Cortex of kidney (tissue), 1 donor: ENCODE measurements at places on chromosomes 12 and 14.

DNA sequence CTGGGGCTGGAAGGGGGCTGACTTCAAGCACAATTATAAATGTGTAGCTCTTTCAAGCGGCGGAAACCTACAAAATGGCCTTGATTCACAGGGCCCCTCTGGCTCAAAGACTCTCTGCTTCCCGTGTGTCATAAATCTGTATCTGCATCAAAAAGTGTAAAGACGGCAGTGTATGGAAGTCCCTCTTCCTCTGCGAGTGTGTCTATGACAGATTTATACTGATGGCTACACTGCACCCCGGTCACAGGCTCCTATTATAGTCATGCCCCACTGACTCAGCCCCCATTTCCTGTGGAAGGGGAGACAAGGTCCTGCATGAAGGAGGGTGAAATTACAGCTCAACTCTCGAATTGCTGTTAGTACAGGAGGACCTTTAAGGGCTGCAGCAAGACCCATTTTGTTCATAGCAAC lies 68.6 kb downstream of the HMGA2 start:
- no peak for DNase-seq

- no peak for DNase-seq
Measured at GRCh38 chr12:66144791-66145754, 14.5 kb upstream of the LLPH start.

- no peak for DNase-seq
Measured at GRCh38 chr14:83867566-83868225, 1662.2 kb upstream of the FLRT2 start.

- no peak for DNase-seq
Measured at GRCh38 chr14:83594874-83595273, 1935.1 kb upstream of the FLRT2 start.

GRCh38 chr12:75260316-75260715 lies 50.7 kb upstream of the KCNC2 start:
- DNase-seq = no peak

DNA sequence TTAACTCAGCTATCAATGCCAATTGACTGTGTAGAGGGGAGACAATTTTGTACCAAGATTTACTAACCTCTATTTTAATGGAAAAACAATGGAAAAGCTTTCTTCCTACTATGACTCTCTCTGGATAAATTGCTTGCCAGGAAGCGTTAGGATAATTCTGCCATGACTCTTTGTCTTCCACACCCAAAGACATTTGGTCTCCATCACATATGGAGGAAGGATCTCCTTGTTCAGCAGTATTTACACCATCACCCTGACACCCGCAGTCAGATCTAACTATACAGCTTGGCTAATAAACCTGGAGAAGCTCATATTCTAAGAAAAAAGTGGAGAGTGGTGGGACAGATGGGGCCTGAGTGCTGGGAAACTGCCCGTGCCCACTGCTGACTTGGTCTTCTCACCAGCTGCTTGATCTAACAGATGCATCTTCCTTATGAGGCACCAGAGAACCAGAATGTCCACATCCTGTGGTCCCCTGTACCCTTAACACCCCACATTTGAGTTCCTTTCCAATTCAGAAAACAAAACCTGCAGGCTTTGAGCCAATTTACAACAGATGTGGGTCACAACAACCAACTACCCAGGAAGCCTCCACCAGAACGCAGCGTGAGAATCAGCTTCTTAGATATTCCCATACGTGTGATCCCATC lies 154.0 kb downstream of the DAD1 start:
- DNase-seq = no peak

- no peak for DNase-seq
Measured at GRCh38 chr14:85604714-85605113, 74.8 kb downstream of the FLRT2 start.

GRCh38 chr14:37329189-37330001 lies 131.7 kb downstream of the MIPOL1 start:
- no peak for DNase-seq

GRCh38 chr12:6941782-6942181 lies 1.8 kb upstream of the RNU7-1 start:
- DNase-seq = no peak

DNA sequence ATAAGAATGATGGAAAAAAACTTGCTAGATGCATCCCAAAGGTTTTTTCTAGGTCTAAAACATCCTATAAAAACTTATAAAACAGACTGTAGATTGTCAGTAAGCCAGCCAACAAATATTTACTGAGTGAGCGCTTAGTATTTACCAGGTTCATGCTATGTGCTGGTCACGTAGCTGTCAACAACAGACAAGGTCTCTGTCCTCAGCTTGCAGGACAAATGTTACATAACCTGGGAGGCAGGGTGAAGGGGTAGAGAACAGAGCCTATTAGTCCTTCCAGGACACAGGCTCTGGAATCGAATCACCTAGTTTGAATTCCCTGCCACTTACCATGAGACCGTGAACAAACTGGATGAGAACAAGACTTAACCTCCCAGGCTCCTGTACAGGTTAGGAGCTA lies 6.4 kb downstream of the NFYB start:
- no peak for DNase-seq

DNA sequence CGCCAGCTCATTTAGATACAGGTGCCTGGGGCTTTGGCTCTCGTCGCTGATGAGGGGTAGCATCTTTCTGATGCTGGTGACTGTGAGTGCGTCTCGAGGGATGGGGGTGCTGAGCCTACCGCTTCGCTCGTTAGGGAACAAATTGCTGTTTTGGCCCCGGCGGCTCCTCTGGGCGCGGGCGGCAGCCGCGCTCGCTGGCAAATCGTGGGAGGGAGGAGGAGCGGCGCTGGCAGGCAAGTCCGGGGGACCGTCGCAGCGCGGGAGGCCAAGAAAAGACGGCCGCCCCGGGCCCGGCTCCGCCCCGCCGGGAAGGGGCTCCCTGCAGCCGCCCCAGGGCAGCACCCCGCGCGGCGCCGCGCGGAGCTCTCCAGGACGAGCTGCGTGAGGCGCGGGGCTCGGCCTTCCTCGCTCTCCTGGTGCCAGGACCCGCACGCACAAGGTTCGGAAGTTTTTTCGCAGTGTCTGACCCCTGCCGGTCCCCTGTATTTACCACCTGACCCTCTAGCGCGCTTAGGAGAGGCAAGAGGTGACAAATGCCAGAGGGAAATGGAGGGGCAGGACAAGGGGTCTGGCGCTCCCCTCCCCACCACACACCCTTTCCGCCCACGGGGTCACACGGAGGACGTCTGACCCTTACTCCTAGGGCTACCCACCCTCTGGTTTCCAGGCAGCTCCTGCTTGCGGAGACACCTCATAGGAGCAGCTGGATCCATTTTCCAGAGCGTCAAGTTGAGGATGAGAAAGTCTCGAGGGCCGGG lies 899 bp upstream of the KCNH3 start:
- DNase-seq = no peak

GRCh38 chr12:110371408-110372055 lies 32.0 kb downstream of the ANAPC7 start:
- DNase-seq = no peak

GRCh38 chr12:89252284-89252683 lies 100.0 kb downstream of the DUSP6 start:
- DNase-seq = no peak
